Activated CD4-positive, alpha-beta T cell treated with anti-CD3 and anti-CD28 coated beads, Interleukin-2, amount 50 U/mL, for 16 hours (primary cell): ENCODE measurements at places on chromosomes 16 and 17.

DNA sequence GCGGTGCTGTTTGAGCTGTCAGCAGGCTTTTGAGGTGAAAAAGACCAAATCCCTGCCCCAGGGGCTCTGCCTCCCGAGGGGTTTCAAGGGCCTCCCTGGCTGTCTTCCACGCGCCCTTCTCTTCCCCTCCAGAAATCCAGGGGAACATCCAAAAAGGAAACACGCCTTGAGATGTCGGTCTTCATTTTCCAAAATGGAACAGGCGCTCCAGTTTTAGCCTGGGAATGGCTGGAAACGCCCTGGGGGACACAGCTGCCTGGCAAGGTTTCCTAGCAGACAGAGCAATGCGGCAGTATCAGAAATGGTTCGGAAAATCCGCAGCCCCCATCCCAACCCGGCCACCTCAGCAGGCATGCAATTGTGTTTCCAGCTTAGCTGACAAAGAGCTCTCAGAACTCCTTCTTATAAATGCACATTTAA lies 16.6 kb upstream of the LITAF start:
- no peak for DNase-seq

DNA sequence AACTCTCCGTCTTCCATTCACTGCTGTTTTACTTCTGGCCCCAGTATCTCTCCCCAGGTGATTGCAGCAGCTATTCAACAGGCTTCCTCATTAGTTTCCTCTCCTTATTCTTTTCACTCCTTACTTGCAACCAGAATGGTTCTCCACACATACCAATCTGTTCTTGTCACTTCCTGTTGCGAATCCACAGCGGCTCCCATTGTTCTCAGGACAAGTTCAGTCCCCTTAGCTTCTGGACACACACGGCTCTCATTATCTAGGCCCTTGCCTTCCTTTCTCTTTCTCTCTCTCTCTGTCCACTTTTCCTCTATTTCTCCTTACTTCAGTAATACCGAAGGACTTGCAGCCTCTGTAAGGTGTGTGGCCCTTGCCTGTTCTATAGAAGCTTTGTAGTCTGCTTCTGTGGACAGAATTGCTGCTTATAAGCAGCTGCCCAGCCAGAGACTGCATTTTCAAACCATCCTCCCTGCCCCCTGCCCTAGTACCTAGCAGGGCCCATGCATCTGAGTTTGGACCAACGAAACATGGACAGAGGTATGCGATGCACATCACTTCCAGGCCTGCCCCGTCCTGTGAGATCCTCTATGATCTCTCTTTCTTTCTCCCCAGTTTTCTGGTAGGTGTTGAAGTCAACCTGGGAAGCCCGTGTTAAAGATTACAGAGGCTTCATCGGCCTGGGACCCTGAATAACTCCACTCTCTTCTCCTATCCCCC lies 45.7 kb downstream of the VAT1L start:
- no peak for DNase-seq

DNA sequence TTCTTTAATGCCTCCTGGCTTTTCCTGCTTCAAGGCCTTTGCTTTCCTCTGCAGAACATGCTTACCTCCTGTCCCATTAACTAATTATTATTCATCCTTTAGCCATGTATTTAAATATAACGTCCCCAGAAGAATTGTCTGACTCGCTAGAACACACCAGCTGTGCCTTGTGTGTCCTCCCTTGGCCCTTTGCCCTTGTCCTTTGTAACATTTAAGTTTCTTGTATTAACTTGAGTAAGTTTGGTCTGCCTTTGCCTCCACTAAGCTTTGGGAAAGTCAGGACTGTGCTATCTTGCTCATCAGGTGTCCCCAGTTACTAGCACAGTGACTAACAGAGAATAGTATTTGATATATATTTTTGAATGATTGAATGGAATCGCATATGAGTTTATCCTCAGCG lies 29.6 kb upstream of the ABCA9 start:
- DNase-seq, result no peak

DNA sequence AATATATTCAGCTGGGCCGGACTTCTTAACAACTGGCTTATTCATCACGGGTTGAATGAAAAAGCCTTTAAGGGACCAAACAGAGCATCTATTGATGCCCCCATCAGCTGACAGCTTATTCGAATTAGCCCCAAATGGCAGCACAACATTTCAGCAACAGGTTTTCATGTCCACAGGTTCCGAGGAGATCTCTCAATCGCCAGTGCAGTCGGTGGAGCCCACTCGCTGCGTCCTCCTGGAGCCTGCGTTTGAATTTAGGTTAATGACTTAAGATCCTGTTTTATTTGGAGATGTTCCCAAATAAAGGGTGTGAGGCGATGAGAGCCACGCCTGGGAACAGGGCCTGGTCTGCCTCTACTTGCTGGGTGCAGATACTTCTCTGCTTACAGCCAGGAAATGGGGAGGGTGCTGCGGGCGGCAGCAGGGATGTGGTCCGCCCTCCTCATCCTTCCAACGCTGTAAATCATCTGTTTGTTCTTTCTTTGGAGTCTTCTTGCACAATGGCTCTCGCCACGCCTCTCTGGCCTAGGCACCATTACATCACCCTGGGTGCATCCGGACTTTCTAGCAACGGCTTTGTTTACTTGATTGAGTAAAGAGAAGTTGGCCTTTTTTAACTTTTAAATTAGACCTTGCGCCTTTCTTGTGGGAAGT lies 22.6 kb downstream of the NDE1 start:
- DNase-seq, result peak; percentile 82

GRCh38 chr16:79601092-79601930 lies 774 bp upstream of the MAF start:
- peak; percentile 16 for DNase-seq

DNA sequence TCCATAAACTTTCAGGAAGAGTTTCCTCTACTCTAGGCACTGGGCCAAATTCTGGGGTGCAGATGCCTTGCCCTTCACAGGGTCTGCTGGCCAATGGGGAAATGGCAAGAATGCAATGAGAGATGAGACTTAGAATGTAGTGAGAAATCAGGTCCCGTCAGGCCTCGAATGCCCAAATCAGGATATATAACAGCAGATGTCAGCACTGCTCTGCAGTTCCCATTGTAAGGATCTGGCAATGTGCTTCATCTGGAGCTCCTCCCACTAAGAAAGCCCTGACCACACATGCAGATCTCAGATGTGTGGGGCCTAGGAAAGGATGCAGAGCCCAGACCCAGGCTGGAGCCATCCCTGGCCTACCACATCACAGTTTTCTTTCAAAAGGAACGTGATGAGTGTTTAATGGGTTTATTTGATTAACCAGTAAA lies 13.9 kb upstream of the LPCAT2 start:
- DNase-seq, result no peak

- DNase-seq, result no peak
Measured at GRCh38 chr16:54291656-54292487, 5.3 kb upstream of the IRX3 start.

DNA sequence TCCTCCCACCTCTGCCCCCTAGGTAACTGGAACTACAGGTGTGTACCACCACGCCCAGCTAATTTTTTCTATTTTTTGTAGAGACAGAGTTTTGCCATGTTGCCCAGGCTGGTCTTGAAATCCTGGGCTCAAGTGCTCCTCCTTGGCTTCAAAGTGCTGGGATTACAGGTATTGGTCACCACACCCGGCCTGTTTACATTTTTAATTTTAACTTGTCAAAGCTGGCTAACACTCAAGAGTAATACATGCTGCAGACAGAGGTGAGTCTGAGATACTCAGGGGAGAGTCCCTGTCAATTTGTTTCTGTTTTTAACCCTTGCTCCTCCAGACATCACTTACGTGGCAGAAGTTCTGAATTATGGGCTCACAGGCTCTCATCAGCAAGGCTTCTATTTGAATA lies 50.7 kb upstream of the CLEC18B start:
- DNase-seq, result no peak

- no peak for DNase-seq
Measured at GRCh38 chr16:22122239-22122638, 29.9 kb downstream of the VWA3A start.

- no peak for DNase-seq
Measured at GRCh38 chr16:22424161-22424937, 49.9 kb upstream of the CDR2 start.

DNA sequence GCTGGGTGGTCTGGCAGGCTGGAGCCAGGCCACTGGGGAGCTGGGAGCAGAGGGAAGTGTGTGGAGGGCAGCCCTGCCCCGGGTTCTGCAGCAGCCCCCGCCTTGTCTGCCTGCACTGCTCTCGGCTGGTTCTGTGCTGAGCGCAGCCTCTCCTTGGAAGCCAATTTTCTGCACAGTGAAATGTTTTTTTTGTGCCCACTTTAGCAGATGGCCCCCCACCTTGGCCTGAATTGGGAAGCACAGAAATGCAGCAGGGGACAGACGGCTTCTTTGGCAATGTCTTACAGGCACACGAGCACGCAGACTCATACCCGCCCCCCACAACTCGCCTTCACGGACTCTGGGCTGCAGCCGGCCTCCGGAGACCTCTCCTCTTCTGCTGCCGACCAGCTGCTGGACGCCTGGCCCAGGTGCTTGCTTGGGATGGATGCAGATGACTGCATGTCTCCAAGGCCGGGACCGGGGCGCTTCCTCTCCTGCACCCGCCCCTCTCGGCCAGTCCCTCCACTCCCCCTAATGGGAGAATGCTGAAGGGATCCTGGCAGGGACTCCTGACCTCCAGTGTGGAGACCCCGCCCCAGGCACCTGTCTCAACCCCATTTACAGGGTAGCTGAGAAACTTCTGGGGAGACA lies 14.8 kb downstream of the NPTX1 start:
- DNase-seq, result no peak

DNA sequence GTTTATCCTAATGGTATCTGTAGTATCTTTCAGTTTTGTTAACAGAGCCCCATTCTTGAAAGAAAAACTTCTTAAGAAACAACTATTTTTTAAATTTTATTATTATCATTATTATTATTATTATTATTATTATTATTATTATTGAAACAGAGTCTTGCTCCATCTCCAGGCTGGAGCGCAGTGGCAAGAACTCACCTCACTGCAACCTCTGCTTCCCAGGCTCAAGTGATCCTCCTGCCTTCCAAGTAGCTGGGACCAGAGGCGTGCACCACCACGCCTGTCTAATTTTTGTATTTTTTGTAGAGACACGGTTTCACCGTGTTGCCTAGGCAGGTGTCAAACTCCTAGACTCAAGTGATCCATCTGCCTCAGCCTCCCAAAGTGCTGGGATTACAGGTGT lies 23.4 kb downstream of the SUPT6H start:
- no peak for DNase-seq

DNA sequence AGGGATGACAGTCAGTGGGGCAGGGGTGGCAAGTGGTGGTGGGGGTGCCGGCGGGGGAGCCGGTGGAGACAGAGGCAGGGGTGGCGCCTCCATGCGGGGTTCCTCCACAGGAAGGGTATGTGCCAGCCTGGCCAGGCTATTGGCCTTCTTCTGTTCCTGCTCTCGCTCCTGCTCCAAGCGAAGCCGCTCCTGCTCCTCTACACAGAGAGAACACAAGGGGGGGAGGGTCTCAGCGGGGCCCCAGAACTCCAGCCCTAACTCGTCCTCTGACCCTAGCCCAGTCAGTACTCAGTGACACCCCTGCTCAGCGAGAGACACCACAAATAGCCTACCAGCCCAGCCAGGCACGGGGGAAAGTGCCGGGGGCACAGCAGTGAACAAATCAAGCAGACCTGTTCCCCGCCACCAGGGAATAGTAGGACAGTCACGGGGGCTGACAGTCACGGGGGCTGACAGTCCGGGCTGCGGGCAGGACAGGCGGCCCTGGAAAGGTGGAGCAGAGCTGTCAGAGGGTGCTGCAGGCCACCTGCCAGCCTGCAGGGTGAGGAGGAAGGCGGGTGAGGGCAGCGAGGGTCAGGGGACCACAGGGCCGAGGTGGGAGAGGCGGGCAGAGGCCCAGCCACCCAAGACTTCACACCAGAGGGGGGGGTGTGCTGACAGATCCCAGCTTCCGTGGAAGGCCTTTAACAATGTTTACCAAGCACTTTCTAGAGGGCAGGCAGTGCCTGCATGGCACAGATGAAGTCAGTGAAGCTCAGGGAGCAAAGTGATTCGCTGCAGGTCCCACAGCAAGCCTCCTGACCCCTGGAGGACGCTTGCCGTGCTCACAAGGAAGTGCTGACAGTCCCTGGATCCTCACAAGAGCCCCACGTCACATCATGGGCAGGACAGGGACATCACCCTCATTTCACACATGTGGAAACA lies 5.3 kb downstream of the MNT start:
- DNase-seq, result no peak

GRCh38 chr17:3890082-3890877 lies 2.6 kb downstream of the CAMKK1 start:
- DNase-seq, result no peak

- no peak for DNase-seq
Measured at GRCh38 chr16:2157480-2158261, 2.1 kb downstream of the TRAF7 start.

GRCh38 chr17:32370426-32370825 lies 20.5 kb downstream of the ZNF207 start:
- no peak for DNase-seq

- no peak for DNase-seq
Measured at GRCh38 chr17:50219939-50220465, 18.6 kb upstream of the COL1A1 start.

DNA sequence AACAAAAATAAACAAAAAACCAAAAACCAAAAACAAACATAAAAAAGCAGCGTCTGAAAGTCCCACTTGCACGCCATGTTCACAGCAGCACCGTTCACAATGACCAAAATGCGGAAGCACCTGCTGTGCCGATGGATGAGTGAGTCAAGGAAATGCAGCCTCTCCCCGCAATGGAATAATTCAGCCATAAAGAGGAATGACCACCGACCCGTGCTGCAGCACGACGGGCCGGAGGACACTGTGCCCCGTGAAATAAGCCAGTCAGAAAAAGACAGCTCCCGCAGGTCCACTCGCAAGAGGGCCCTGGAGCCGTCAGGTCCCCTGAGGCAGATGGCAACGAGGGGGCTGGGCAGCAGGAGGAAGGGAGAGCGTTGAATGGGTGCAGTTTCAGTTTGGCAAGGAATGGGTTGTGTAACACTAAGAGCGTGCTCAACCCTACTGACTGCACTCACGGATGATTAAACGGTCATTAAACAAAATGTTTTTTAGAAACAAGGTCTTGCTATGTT lies 5.1 kb downstream of the CLCN7 start:
- no peak for DNase-seq

DNA sequence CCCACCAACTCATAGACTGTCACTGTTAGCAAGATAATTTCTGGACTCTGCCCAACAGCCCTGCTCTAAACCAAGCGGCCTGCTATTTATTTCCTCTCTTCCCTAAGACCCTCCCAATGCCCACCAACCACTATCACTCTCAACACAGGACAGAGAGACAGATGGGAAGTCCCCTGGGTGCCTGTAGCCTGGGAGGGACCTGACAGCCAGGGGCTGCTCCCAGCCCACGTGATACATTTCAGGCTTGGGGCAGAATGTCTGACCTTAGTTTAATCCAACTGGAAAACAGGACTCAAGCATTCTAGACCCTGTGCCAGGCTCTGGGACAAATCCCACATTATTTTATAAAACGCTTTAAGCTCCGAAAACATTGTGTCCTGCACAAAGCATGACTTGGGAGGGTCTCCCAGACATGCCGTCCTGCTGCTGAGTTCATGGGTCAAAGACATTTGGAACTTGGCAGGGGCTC lies 23.6 kb downstream of the XYLT1 start:
- no peak for DNase-seq

- DNase-seq, result no peak
Measured at GRCh38 chr17:63780507-63780906, 6.5 kb downstream of the DDX42 start.

- DNase-seq, result peak; percentile 41
Measured at GRCh38 chr16:22217890-22218730, 12.0 kb downstream of the EEF2K start.

GRCh38 chr16:51152691-51153576 lies 1.9 kb upstream of the SALL1 start:
- no peak for DNase-seq

- DNase-seq, result no peak
Measured at GRCh38 chr17:72862276-72862999, 230.1 kb downstream of the SLC39A11 start.

- no peak for DNase-seq
Measured at GRCh38 chr17:36507266-36507665, 20.8 kb downstream of the ZNHIT3 start.
